ENCODE measurements at places on chromosomes 7 and 10.

DNA sequence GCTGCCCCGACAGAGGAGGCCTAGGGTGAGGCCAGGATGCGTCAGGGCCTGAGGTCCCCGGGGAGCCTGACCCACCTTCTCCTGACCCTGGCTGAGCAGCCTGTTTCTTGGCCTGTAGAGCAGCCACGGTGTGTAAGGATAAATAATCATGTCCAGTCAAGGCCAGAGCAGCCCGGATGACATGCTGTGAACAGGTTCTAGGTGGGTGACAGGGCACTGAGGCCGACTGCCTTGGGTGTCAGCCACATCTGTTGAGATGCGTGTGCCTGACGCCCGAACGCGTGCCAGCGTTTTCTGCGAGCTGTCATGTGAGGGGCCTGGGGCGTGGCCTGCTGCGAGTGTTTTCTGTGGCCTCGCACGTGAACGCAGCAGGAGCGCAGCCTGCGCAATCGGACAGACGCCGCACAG lies 118.3 kb downstream of the FAM53B start:
- no peak for DNase-seq

DNA sequence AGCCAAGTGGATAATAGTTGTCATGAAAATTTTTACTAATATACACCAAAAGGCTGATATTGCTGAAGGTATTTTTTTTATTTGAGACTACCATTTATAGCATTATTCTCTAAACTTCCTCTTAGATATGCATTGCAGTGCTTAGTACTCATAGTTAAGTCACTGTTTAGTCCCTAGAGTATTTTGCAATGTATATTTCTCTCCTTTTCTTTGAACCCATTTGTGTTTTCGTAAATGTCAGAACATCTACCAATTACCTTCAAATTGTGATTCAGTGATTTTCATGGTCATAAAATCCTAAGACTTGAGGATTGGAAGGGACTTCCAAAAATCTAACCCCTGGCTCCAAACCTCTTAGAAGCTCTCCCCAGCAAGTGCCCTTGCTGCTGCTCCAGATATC lies 21.5 kb upstream of the CYP26C1 start:
- no peak for DNase-seq

DNA sequence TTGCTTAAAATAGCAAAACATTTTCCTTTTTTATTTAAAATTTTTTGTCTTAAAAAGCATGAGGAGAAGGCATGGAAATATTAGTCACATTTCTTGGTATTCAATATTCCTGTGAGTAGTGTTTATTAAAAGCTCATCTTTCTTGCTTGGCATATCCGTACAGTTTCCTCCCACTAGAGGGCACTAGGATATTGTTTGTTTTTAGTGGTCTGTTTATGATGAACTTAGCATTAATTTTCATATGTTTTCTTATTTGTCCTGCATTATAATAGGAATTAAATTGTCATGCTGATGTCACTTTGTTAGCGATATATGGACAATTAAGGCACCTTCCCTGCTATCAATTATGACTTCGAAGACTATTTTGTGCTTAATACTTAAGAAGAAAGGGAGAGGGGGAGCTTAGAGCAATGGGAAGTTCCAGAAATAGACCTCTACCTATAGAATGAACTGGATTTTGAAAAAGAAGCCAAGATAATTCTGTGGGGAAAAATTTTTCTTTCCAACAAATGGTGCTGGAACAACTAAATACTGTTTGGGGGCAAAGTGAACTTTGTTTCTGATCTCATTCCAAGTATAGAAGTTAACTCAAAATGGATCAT lies 91.0 kb upstream of the STRIP2 start:
- peak; percentile 66 for DNase-seq

- no peak for DNase-seq
Measured at GRCh38 chr7:57339198-57339944, 110.6 kb upstream of the ZNF716 start.

DNA sequence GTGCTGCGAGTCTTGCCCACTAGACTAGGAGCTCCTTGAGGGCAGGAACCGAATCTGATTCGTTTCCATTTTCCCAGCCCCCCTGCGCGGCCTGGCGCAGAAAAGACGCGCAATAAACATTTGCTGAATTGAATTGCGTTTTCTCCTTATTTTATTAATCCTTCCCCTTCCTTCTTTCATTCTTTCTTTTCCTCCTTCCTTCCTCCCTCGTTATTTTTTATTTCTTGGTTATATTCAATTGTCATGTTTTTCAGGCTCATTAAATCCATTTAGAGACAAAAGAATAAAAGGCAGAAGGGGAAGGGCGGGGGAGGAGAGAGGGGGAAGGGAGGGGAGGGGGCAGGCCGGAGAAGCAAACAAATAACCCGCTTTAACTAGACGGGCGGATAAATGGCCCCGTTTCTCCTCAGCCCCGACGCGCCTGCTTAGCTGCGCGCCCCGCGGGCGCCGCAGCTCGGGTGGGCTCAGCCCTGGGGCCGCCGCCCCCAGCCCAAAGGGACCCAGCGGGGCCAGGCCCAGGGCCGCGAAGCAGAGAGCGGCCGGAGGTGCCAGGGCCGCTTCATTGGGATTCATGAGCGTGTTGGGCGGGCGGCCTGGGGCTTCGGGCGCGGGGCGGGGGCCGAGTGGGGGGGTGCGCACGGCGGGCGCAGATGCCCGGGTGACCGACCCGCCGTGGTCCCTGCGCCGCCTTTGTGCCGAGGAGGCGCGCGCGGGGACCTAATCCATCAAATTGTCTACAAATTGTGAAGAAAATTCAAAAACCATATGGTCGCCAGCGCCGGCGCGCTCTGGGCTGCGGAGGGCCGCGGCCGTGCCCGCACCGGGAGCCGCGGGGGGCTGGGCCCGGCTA lies 5.0 kb downstream of the LBX1 start:
- DNase-seq: no peak

DNA sequence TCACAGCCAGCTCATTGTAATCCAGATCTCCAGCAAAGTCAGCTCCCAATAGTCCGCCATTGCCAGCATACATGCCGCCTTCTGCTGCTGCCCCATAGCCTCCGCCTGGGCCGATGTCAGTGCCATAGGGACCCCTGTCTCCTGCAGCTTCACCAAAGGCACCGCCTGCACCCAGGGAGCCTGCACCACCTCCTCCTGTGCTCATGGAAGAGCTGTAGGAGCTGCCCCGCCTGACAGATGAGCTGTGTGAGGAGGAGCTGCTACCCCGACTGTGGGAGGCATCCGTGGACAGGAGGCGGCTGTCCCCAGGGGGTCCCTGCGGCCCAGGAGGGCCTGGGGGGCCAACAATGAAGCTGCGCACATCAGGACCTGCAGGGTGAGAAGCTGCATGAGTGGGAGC lies 51.7 kb downstream of the COL17A1 start:
- no peak for DNase-seq

- no peak for DNase-seq
Measured at GRCh38 chr10:606762-607544, 82.5 kb downstream of the DIP2C start.

- DNase-seq: no peak
Measured at GRCh38 chr10:89092439-89092838, 101.8 kb downstream of the FAS start.

GRCh38 chr10:29443745-29444523 lies 155.1 kb downstream of the LYZL1 start:
- peak; percentile 56 for DNase-seq

- no peak for DNase-seq
Measured at GRCh38 chr7:33596686-33597085, 308.7 kb upstream of the BMPER start.

GRCh38 chr7:156174428-156174827 lies 362.2 kb upstream of the SHH start:
- no peak for DNase-seq

GRCh38 chr7:30472784-30473775 lies 5.5 kb downstream of the NOD1 start:
- DNase-seq: no peak

- no peak for DNase-seq
Measured at GRCh38 chr7:23968791-23969190, 258.8 kb downstream of the STK31 start.

GRCh38 chr7:1977059-1977875 lies 255.5 kb downstream of the MAD1L1 start:
- DNase-seq: no peak

DNA sequence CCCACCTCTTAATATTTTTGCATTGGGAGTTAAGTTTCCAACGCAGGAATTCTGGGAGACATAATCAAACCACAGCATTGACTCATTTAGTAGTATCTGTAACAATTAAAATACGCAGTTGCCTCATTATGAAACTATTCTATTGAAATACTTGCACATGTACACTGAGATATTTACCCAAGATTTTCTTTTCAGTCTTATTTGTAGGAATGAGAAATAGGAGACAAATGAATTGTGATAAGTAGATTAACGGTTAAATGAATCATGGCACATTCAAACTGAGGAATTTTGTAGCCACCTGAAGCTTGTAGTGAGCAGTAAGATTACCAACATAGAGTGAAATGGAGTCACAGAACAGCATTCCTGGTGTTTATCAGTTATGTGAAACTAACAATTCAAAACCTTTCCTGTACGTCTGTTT lies 18.1 kb downstream of the RP9 start:
- DNase-seq: no peak

DNA sequence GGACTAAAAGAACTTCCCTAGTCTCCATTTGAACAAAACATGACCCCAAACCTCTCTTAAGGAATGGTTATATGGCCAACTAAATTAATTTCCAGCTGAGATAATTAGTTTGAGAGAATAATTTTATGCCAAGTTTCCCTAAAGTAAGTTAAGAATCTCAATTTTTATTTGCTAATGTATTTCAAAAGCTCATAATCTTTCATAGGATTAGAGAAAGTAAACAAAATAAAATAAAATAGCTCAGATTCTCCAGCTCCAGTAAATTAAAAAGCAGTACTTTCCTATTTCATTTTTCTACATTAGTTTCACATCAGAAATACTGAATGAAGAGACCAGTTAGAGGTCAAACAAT lies 44.4 kb downstream of the ENO4 start:
- no peak for DNase-seq

- no peak for DNase-seq
Measured at GRCh38 chr7:47327346-47327697, 254.6 kb downstream of the TNS3 start.

- DNase-seq: no peak
Measured at GRCh38 chr10:57628592-57629284, 639.0 kb downstream of the IPMK start.

- no peak for DNase-seq
Measured at GRCh38 chr10:102712843-102713538, 1.2 kb downstream of the ARL3 start.

GRCh38 chr7:95035295-95035694 lies 127.9 kb downstream of the PPP1R9A start:
- DNase-seq: no peak

GRCh38 chr7:95549818-95550529 lies 46.3 kb downstream of the PDK4 start:
- no peak for DNase-seq

GRCh38 chr10:43395571-43396060 lies 13.4 kb downstream of the HNRNPF start:
- peak; percentile 58 for DNase-seq

GRCh38 chr10:6273351-6273750 lies 70.6 kb downstream of the PFKFB3 start:
- no peak for DNase-seq

DNA sequence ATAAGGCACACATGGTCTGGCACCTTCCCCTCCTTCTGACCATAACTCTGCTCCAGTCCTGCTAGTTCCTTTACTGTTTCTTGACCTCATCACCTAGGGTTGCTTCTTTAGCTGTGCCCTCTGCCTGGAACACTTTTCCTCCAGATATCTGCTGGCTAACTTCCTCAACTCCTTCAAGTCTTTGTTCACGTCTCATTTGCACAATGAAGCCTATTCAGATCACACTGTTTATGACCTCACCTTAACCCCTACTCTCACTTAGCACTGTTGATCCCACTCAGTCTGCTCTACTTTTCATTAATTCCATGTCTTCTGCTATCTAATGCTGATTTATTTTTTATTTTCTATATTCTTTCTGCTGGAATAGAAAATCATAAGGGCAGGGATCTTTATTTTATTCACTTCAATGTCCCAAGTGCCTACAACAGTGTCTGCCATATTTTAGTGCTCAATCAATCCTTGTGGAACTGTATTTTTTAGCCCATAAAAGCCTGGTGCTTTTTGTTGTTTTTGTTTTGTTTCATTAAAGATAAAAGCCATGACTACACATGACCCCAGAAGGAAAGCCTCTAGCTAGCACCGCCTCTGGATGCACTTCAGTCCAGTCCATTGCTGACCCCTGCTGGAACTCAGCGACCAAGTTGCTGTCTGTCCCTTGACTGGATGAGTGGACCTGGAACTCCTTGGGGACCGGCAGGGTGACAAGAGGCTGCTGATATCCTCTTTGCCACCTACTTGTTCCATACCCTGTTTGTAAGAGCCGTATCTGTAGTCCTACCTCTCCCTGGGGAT lies 12.3 kb downstream of the KLF14 start:
- DNase-seq: peak; percentile 43

- DNase-seq: no peak
Measured at GRCh38 chr7:128351296-128352152, 7.8 kb upstream of the RBM28 start.

DNA sequence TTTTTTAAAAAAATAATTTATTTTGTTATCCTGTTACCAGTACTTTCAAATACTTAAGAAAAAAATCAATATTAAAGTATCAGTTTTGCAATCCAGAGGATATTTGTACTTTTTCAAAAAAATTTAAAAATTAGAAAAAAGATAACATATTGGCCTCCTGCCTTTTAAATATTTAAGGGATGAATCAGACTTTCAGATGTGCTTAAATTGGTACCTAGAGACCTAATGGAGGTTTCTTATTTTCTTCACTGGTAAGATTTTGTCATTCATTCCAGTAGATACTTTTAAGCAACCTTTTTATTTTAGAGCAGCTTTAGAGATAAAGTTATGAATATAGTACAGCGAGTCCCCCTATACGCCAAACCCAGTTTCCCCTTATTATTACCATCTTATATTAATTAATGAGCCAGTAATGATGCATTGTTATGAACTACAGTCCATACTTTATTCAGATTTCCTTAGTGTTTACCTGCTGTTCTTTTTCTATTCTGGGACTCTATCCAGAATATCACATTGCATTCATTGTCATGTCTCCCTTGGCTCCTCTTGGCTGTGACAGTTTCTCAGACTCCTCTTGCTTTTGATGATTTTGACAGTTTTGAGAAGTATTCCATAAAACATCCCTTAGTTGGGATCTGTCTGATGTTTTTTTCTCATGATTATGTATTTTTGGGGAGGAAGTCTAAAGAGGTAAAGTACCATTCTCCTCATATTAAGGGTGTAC lies 34.2 kb downstream of the BICC1 start:
- no peak for DNase-seq

- DNase-seq: peak; percentile 56
Measured at GRCh38 chr7:106075937-106076336, 36.2 kb downstream of the SYPL1 start.

GRCh38 chr7:36157527-36158320 lies 4.7 kb downstream of the EEPD1 start:
- DNase-seq: no peak

GRCh38 chr10:79910344-79910743 lies 38.6 kb downstream of the SFTPD start:
- no peak for DNase-seq

- no peak for DNase-seq
Measured at GRCh38 chr10:44557596-44558191, 172.8 kb upstream of the CXCL12 start.

DNA sequence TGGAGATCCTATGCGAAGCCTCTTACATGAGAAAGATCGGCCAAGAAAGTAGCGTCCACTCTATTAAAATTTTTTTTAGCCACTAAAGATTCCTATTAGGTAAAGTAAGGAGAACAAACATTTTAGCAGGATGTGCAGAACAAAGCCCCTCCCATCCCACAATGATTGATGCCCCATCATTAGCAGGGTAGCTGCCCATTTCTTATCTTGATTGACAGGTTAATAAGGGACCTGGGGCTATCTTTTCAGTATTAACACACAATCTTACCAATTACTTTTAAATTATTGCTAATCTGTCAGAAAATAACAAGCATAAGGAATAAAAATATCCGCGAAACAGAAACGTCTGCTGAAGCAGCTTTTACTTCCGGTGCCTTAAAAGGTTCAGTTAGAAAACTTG lies 5.1 kb downstream of the FZD8 start:
- no peak for DNase-seq

Measured in KBM-7 (cell line).